ENCODE measurements at places on chromosomes 11 and 22.

DNA sequence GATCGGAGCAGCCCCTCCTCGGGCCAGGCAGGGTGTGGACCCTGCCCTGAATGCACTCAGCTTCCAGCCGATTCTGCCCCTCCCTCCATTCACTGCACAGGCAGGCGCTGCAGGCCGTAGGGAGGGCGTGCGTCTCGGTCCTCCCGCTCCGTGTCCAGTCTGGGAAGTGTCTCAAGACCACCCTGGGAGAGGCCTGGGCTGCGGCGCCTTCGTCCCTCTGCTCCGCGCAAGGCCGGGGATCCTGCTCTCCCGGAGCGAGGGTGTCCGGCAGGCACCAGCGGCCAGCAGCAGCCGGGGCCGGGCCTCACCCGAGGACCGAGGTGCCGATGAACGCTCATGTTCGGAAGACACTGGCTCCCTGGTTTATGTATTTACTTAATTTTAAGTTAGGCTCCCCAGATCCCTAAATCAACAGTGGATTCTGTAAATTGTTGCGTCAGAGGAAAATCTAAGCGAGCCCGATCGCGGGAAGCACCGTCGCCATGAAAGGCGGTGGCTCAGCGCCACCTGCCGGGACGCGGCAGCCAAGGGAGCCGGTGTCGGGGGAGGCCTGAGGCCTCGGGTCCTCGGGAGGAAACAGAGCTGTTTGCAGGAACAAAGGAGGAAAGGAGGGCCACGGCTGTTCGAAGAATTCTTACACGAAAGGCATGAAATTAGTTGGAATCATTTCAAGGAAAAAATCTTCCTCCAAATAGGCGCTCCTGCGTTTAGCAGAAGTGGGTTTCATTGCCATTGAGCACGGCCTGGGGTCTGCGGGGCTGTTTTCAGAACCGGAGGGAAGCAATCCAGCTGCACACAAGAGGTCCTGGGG, 195.3 kb downstream of the BRD1 start:
- peak; percentile 82 for DNase-seq

DNA sequence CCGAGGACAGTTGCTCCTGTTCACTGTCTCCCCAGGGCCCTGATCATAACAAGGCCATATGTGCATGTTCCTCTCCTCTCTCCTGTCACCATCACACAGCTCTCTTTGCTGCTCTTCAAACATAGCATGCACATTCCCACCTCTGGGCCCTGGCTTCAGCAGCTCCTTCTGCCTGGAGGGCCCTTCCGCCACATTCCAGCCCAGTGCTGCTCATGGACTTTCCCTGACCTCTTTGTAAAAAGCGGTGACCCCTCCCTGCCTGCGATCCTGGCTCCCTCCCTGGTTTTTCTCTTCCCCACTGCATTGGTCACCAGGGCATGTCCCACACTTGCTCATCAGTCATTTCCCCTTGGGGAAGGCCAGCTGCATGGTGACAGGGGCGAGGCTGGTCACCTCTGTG, 98.2 kb downstream of the MYO18B start:
- DNase-seq = no peak

- no peak for DNase-seq
Observed at GRCh38 chr11:709109-709997, 3.3 kb downstream of the EPS8L2 start.

GRCh38 chr22:26480611-26480932, 3.0 kb downstream of the HPS4 start:
- DNase-seq = no peak

DNA sequence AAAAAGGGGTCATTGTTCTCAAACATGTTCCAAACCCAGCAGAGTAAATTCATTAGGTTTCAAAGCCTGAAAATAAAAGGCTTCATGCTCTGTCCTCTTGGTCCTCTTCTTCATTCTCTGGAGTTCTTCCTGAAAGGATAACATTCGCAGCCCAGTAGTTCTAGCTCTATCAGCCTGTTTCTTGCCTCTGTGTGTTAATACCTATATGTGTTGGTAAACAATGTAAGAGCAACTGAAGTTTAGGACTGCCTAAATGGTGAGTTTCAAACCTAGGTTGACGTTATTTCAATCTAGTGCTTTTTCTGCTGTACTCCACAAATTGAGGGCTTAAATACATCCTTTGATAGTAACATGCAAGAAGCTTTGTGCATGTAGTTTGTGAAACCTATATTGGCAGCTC, 9.4 kb downstream of the AASDHPPT start:
- no peak for DNase-seq

DNA sequence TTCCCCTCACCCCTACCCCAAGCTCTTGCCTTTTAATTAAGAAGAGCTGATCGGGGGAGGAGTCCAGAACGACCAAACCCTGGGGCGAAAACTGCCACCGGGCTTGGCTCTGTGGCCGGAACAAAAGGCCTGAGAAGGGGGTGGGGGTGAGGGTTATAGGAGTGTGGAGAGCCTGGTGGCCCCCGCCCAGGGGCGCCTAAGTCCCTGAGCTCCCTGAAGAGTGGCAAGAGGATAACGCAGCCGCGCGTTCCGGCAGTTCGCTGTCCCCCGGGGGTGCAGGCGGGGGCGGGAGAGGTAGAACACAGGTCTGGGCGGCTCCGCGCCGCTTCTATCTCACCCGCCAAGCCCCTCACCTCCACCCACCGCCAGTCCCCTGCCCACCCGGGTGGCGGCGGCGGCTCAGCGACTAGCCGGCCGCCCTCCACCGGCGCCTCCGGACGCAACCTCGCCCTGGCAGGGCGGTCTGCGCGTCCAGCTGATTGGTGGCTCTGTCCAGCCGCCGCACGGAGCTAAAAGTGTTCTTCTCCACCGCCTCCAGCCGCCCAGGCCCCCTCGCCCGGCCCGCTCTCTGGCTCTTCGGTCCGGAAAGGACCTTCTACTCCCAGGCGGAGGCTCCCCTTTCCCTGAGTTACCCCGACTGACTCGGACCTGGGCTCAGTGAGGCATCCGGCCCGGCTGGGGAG, 18.7 kb upstream of the BDNF start:
- peak; percentile 48 for DNase-seq

DNA sequence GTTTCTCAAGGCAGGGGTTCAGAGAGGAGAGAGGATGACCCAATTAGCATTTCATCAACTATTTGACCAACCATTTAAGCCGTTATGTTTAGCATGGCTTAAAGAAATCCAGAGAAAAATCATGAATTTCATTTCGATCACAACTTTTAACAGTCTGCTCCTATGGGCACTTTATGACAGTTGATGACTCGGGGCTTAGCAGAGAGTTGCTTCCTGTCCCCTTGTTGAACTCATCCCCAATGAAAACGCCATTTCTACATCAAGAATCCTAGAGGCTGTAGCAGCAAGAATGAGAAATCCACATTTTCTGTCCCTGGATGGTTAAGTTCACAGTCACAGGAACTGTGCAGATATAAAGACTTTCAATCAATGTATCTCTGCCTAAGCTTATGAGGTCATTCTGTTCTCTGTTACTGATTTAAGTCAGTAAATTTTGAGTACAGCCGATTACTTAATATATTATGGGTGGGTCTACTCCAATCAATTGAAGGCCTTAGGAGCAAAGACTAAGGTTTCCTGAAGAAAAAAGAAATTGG, 81.1 kb downstream of the BDNF start:
- no peak for DNase-seq

GRCh38 chr11:100434821-100435641, 252.1 kb upstream of the ARHGAP42 start:
- DNase-seq = no peak

- DNase-seq = no peak
Observed at GRCh38 chr22:41900652-41901312, 14.1 kb downstream of the SHISA8 start.

DNA sequence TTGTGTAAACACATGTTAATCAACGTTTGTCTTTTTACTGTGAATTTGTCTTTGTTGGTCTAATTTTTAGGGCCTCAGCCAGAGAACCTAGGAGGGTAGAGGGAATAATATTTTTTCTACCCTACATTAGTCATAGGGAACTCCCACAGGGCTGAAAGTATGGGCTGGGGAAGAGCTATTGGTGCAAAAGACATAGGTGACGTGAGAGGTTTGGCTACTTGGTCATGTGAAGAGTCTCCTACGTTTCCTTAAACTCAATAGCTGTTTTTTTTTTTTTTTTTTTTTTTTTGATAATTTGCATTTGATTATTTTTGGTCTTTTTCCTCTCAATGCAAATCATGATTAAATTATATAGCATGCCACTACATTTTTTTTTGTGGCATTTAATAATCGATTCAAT, 15.9 kb upstream of the MMP7 start:
- DNase-seq = peak; percentile 63

GRCh38 chr11:76512851-76513653, 68.2 kb downstream of the EMSY start:
- DNase-seq = peak; percentile 13

DNA sequence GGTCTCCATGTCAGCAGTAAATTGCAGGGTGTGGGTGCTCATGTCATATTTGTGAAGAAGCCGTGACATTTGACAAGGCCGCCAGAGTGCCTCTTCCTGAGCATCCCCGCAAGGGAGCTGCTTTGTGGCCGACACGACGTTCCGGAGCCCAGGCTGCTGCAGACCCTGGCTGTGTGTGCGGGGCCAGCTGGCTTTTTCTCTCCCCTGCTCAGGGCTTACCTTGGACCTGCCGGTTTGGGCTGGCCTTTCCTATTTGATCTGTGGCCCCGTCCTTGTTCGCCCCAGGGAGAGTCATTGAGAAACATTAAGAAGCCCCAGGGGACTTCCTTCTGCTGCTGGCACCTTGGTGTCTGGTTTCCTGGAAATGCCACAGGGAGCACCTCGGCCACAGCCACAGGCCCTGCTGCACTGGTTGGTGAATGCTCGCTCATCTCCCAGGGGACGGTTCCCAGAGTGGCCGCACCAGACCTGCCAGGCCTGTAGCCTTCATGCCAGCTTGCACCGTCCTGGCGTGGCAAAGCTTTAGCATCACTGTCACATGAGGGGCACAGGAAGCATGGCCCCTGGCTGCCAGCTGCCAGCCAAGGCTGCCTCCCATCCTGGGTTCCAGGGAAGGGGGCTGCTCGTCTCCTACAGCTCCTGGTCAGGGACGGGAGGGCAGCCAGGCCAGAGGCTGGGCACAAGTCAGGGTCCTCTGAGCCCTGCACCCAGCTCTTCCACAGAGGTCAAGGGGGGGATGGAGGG, 5.4 kb downstream of the GRK2 start:
- no peak for DNase-seq

- DNase-seq = no peak
Observed at GRCh38 chr11:93478841-93479240, 64.3 kb downstream of the SMCO4 start.

GRCh38 chr11:118114266-118114665, 27.5 kb upstream of the SMIM35 start:
- DNase-seq = no peak

- no peak for DNase-seq
Observed at GRCh38 chr11:104061853-104062521, 25.5 kb downstream of the DDI1 start.

DNA sequence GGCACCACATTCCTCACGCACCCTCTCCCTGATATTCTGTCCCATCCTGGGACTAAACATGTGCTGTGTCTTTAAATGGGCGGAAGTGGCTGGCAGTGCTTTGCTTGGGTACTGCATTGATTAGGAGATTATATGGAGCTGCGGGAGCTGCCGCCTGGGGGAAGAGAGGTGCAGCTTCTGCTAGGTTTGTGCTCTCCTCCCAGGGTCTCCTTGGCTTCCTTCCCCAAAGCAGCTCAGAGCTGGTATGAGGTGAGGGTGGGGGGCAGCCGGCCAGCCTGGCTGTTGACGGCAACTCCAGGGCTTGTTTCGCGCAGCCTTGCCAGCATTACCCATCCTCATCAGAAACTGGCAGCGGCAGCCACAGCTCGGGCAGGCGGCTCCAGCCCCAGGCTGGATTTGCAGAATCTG, 95.4 kb downstream of the GRAMD1B start:
- no peak for DNase-seq

DNA sequence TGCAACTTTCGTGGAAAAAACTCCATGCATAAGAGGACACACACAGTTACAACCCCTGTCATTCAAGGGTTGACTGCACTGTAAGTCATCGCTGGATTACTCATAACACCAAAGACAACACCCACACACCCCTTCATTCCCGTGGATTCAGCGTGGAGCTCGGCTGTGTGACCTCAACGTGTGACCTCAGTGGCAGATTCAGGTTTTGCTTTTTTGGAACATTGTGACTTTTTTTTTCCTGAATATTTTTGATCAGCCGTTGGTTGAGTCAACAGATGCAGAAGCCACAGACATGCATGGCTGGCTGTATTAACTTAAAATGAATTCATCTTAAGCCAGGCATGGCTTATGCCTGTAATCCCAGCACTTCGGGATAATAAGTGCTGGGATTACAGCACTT, 19.7 kb upstream of the MUC5AC start:
- DNase-seq = no peak

DNA sequence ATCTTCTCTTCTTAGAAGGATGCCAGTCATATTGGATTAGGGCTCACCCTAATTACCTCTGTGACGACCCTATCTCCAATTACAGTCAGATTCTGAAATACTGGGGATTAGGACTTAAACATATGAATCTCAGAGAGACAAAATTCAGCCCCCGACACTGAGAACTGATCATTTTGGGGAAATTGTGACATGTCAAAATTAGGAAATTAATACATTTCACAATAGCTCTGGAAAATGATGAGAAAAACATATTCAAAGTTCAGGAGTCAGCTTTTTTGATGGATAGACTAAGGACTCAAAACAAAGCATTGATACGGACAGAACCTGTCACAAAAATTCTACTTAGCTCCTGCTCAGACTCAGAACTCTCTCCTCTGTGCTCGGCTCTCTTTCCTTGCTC, 40.8 kb downstream of the COMMD9 start:
- DNase-seq = no peak

DNA sequence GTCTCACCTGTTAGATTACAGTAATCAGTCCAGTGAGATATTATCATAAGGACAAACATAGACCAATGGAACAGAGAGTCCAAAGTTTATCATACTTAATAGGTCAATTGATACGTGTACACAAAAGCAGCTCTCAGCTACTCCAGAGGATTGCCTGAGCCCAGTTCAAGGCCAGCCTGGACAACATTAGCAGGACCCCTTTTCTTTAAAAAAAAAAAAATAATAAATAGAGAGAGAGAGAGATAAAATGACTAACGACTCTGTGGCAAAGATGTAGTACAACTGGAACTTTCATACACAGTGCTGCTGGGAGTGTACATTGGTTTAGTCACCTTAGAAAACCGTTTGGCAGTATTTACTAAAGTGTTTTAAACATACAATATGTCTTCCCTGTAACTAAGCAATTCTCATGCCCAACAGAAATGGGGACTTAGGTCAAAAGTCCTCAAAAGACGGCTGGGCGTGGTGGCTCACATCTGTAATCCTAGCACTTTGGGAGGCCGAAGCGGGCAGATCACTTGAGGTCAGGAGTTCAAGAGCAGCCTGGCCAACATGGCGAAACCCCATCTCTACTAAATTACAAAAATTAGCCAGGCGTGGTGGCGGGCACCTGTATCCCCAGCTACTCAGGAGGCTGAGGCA, 10.6 kb downstream of the SNX32 start:
- DNase-seq = no peak
